ENCODE measurements at places on chromosomes 6 and 20.

- DNase-seq = no peak
These were observed 14.0 kb upstream of the HLA-F start for GRCh38 chr6:29709188-29709587.

GRCh38 chr6:75546381-75546780 lies 52.8 kb upstream of the FILIP1 start:
- DNase-seq = no peak

GRCh38 chr6:66496659-66497058 lies 789.6 kb upstream of the EYS start:
- no peak for DNase-seq

- DNase-seq = no peak
These were observed 1336.7 kb upstream of the CITED2 start for GRCh38 chr6:140711019-140711613.

DNA sequence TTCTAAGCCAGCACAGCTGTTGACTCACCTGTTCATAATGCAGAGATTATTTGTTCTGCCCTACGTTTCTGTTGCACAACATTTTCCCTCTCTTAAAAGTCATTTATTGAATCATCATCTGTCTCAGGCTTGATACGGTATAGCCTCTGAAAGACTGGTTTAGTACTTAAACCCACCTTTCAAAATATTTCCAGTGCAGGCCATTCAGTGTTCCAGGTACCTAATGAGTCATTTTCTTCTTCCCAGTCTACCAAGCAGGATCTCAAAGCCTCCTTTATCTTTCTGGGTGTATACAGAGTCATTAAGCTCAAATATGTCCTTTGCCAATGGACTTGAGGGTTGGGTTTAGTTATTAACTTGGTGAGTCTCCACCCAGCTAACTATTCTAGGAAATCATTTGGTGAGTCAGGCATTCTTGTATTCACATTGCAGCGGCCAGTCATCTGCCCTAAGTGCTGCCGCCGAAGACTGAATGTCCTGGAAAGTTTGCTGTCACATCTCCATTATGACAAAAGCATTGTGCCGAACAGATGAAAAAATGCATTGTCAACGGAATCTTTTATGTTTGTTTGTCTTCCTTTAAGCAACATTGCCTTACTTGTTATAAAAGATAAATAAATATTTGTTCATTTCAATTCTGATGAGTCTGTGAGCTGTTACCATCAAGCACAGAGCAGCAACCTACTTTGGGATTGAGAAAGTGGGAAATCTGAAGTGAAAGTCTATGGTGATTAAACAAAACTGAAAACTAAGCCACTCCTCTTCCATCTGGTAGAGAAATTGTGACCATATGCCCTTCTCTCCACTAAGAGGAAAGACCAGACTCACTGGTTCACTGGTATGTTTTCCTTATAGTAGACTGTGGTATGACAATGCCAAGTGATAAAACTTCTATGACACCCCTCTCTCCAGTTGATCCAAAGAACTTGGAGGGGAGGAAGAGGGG lies 14.3 kb upstream of the FAM135A start:
- no peak for DNase-seq

DNA sequence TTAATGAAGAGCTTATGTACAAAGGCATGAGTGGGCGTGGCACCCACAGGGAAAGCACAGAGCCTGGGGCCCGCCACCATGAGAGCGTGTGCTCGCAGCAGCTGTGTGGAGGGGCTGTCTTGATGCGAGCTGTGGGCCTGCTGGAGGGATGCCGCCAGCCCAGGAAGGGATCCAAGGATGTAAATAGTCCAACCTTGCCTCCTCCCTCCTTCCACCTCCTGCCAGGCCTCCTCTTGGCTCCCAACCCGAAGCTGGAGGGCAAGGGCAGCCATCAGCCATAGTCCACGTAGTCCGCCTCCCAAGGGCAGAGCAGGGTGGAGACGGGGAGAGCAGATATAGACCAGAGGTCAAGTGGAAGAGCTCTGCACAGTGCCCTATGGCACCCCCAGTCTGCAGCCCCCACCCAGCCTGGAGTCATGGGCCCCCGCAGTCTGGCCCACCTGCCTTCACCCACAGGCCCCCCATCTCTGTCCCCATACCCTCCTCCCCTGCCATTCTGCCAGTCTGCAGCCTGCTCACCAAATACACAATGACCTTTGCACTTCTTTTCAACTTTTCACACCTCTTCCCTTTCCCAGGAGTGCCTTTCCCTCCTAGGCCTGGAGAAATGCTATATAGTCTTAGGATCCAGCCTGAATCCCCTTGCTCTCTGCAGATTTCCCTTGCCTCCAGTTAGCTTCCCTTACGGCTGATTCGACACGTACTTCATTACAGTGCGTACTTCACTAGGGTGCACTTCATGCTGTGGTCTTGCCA lies 77.1 kb downstream of the SHLD1 start:
- no peak for DNase-seq

GRCh38 chr6:95629551-95629950 lies 52.2 kb downstream of the MANEA start:
- DNase-seq = no peak

GRCh38 chr6:119566546-119567260 lies 217.1 kb upstream of the MAN1A1 start:
- no peak for DNase-seq

- no peak for DNase-seq
These were observed 108.8 kb downstream of the PPP1R14C start for GRCh38 chr6:150251566-150252186.

- DNase-seq = no peak
These were observed 44.8 kb upstream of the EMILIN3 start for GRCh38 chr20:41411391-41411847.
